ENCODE measurements at places on chromosomes 12 and 14.

- DNase-seq, result no peak
These were observed 115.5 kb downstream of the DYRK2 start for GRCh38 chr12:67764055-67764454.

DNA sequence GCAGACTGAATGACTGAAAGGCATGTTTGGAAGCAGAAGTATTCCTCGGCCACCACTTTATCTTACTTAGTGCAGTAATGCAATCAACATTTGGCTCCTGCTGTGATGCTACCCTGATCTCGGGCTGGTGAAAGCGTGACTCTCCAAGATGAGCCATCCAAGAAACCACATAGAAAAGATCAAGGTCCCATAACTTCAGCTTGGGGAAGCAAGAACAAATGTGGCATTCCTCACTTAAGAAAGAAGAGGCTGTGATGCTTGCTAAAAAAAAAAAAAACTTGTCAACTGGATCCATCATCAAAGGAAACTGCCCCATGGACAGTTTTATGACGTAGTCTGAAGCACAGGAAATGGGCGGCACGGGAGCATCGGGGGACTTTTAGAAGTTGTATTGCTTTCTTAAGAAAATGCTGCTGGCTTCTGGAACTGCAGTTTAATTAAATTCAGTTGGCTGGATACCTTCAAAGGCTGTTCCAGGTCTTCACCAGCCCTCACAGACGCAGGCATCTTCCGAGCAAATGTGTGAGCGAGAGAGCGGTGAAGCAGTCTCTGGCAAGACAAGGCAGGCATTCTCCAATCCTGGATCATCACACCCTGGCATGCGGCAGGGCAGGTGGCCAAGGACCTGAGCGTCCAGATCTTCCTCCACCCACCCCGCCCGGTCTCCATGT is 38.2 kb upstream of the MAP1LC3B2 start:
- no peak for DNase-seq

- DNase-seq, result no peak
These were observed 106.5 kb upstream of the LMNTD1 start for GRCh38 chr12:25659621-25660020.

GRCh38 chr12:98741556-98742265 is 96.6 kb downstream of the APAF1 start:
- no peak for DNase-seq

DNA sequence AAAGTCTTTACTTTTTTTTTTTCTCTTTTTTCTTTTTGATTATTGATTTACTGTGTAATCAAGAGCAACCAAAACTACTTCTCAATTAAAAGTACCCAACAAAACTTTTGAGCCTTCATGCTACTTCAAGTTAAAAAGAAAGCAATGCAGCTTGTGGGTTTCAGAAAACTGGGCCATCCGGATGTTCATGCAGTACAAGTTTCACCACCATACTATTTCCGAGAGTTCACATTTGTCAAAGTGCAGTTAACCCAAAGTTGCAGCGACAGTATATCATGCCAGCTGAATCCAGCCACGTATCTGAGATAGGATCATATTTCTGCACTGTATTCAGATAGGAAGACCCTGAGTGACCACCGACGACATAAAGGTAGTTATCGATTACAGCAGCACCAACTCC is 33.0 kb downstream of the KLHL28 start:
- no peak for DNase-seq

DNA sequence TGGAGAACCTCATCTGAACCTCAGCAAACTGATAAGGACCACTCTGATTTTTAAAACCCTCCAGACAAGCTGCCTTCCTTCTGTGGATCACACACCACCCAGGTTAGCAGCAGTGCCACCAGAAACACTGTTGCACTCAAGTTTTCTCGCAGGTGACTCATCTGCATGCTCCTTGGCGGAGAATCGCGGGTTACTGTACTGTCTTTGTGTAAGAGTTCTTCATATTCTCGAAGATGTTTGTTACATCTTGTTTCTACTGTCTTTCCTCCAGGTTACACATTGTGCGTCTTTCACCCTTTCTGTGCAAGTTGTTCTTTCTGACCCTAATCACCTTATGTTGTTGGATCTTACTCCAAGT is 331.2 kb downstream of the CACNA1C start:
- DNase-seq, result no peak

- no peak for DNase-seq
These were observed 3.6 kb upstream of the CFAP73 start for GRCh38 chr12:113145720-113146551.

- no peak for DNase-seq
These were observed 19.5 kb downstream of the TRAF3 start for GRCh38 chr14:102796661-102797190.

- no peak for DNase-seq
These were observed at the start of the genes LRRIQ1 and TSPAN19 for GRCh38 chr12:85036234-85036707. Gene LRRIQ1 (plus strand): TSS chr12:85036351. CDS start chr12:85038177, 1,826 bp downstream. Gene TSPAN19 (minus strand): TSS chr12:85036277. CDS start chr12:85029946, 6,331 bp downstream.

GRCh38 chr12:16112612-16113560 is 164.6 kb downstream of the SLC15A5 start:
- no peak for DNase-seq

- no peak for DNase-seq
These were observed at the start of gene PYGL for GRCh38 chr14:50943943-50944646. Gene PYGL (minus strand): TSS chr14:50944483. CDS start chr14:50944403, 80 bp downstream.

- DNase-seq, result no peak
These were observed 29.1 kb downstream of the PAWR start for GRCh38 chr12:79661629-79662028.

- DNase-seq, result no peak
These were observed 21.7 kb downstream of the ZDHHC22 start for GRCh38 chr14:77119851-77120250.

- DNase-seq, result peak; percentile 72
These were observed 9.9 kb downstream of the DPF3 start for GRCh38 chr14:72883961-72884360.

DNA sequence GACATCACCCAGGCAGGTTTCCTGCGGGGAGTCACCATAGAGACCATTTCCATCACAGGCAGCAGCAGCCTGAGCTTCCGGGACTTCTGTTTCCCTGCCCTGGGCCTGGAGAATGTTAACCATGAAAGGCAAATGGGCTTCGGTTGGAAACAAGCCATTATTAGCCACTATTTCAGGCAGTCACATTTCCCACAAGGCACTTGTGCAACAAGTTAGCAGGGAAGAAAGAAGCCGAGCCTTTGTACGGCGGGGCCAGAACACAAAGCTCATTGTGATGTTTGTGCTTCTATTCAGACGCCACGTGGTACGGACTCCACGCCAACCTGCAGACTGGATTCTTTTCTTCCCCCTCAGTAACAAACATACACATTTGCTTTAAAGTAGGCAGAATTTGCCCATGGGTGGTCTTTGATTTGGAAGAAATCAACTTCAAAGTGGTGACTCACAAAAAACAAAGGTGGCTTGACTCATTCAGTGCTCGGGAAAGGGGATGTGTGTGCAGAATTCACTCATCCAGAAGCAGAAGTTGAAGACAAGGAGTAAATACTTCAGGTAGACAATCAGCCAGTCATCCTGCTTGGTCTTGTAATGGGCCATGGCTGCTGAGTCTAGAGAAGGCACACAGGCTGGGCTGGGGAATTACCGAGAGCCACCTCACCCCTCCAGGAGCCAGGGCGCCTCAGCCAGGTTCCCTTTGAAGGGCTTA is 154.2 kb upstream of the PRMT8 start:
- no peak for DNase-seq

DNA sequence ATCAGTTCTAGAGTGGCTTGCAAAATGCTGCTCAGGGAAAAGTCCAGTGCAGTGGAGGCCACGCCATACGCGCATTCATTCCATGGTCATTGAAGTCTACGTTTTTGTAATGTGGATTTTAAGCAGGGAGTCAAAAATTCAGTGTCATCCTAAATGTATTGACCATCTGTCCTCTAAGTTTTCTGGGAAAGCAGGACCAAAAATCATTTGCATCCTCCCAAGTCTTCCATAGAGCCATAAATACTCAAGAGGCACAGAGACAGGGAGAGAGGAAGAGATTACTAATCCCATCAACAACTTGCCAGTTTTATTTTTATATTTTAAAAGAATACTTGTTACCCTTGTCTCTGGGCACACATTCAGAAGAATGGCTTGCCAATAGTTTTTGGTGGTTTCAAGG is 36.9 kb downstream of the RHOJ start:
- DNase-seq, result no peak

DNA sequence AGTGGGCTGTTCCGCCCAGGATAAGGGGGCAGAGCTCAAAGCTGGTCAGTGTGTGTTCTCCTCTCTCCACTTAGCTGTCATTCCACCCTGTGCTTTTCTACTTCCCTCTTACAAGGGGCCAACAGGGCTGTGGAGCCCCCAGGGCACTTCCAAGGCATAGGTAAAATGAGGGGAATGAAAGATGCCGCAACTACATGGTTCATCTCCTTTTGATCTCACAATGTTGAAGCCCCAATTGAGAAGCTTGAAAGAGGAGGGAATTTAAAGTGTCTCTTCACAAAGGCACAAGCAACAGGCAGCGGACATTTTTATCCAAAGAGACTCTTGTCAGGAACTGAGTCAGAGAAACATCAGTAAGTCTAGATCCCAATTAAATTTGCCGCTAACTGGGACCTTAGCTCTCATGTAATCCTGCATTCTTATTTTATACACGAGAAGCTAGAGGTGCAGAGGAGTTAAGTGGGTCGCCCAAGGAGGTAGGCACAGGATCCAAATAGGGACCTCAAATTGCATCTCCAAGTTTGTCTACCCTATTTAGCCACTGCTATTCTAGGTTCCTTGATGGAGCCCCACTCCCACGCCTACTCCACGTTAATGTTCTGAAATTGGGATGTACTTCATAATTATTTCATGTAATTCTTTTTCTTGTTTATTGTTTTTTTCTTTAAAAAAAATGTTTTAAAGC is 20.1 kb downstream of the TRIM9 start:
- DNase-seq, result no peak

DNA sequence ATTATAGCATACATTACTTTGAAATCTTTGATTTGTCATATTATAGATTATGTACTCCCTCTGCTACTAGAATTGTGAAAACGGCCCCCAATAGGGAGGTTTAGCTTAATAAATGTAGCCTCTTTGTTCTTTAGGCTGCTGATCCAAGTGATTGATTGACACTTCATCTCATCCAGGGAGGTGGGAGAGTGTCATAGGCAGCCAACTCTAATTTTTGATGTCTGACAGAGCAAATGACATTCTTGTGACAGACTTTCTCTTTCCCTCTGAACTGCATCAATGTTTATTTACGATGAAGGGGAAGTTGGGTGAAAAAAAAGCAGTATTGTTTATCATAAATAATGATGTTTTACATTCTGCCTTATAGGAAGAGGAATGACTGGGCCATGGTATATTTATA is 221.4 kb downstream of the MDGA2 start:
- DNase-seq, result no peak

GRCh38 chr14:104926619-104927431 is 2.1 kb downstream of the PLD4 start:
- DNase-seq, result no peak

- DNase-seq, result no peak
These were observed 1.1 kb downstream of the CCDC91 start for GRCh38 chr12:28191051-28192048.

DNA sequence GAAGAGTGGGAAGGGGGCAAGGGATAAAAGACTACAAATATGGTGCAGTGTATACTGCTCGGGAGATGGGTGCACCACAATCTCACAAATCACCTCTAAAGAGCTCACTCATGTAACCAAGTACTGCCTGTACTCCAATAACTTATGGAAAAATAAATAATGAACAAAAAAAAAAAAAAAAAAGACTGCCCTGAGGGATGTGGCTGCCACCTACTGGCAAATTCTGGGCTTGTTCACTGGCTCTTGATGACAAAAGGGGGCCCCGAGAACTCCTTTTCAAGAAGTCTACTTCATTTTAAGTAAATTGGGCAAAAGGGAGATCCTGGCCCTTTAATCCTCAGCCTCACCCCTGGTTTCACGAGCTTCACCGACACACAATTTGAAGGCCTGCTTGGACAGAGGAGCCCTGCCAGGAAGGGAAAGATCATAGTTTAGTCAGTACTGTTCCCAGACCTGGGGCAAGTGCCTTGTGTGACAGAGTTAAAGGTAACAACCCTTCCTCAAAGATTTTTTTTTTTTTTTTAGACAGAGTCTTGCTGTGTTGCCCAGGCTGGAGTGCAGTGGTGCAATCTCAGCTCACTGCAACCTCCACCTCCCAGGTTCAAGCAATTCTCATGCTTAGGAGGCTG is 26.1 kb upstream of the STAC3 start:
- DNase-seq, result no peak

GRCh38 chr12:64729909-64730587 is 29.2 kb downstream of the GNS start:
- DNase-seq, result no peak

DNA sequence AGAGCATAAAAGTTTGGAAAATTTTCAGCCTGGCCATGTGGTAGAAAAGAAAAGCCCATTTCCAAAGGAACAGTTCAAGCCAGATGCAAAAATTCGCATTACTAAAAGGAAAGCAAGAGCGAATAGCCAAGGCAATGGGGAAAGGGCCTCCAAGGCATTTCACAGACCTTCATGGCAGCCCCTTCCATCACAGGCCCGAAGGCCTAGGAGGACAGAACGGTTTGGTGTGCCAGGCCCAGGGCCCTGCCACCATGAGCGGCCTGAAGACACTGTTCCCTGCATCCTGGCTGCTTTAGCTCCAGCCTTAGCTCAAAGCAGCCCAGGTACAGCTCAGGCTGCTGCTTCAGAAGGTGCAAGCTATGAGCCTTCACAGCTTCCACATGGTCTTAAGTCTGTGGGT is 243.5 kb downstream of the PCNX1 start:
- DNase-seq, result no peak

DNA sequence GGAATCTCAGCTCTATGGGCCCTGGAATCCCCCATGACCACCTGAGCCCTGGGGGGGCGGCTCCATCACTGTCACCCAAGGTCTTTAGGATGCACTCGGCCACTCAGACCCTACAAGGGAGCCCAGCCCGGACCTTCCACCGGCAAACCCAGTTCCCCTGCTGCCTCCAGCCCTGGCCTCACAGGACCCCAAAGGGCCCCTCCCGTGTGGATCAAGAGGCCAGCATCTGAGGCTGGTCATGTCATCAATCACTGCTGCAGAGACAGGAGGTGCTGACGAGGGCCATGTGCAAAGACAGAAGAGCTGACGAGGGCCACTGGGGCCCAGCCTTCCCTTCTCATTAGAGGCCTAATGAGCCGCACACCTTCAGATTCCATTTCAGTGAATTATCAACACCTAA is 39.0 kb upstream of the SFSWAP start:
- no peak for DNase-seq

DNA sequence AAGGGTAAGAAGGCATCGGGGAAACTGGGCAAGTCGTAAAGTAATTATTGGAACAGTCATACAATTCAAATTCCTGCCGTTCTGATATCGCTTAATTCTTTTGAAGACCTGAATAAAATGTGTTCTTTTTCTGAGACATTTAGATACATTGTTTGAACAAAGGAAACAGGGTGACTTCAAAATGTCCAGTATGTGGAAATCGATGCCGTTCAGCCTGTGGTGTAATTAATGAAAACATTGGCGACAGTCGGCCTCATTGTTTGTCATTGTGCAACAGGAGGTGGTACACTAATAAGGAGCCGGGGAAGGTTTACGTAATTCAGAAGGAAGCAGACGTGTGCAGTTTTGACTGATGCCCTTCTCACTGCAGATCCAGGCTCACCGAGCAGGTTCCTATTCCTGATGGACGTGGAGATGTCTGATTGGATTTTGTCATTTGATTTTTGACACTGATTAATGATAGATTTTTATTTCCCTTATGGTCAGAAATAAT is 92.7 kb downstream of the BORCS5 start:
- no peak for DNase-seq

GRCh38 chr12:22626406-22626805 is 1.4 kb downstream of the ETNK1 start:
- no peak for DNase-seq
